ENCODE measurements at places on chromosomes 11 and 22. TPM values are rescaled to one million over a fixed set of nuclear protein-coding genes. Genes with fewer than 3 reads are reported as not detected.

FGF19 gene
- not detected for total RNA-seq

OR51E2 gene
- not detected for total RNA-seq

ESAM gene
- total RNA-seq, result 2.3 TPM

KRTAP5-11 gene
- total RNA-seq, result not detected

SAA4 gene
- total RNA-seq, result not detected

DNA sequence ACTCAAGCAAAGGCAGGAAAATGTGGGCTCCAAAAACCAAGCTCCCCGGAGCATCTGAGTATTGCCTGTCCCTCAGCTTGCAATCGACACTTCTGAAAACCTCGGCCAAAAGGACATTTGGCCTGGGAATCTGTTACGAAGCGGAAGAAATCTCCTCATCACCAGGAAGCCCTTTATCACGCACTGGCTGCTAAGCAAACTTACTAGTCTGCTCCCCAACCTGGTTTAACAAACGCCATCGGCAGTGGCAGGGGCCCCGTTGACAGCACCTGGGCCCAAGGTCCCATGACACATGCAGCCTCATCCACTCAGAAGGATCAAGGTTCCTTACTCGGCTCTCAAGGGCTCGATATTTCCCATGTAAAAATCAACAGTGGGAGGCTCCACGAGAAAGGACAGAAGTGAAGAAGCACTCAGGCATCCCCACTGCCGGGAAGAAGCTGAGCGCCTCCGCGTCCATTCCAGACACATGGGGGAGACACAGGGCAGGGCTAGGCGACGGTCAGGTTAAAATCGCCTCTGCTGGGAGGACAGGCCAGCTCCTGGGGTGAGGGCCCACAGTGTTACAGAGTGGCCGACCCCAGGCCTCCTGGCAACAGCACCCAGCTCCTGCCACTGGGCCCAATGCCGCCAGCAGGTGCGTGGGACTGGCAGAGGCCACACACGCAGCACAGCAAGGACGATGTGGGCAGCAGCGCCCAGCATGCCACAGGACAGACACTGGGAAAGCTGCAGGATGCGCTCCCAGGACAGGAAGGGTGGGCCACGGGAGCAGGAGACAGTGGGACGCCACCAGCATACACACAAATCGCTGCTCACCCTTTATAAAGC lies 27.1 kb downstream of the BRD1 start:
- H3K27me3 ChIP-seq, result no peaks in the 10 kb centered on the region
- H3K36me3 ChIP-seq, result peaks cover 73% of the 10 kb centered on the region
- no peak for DNase-seq
- H3K4me3 ChIP-seq, result no peak overlapping the region
- no peak overlapping the region for H3K27ac ChIP-seq

GRCh38 chr22:23700706-23701105 lies 9.9 kb downstream of the RGL4 start:
- no peak overlapping the region for H3K27ac ChIP-seq
- no peak overlapping the region for H3K4me3 ChIP-seq
- no peak for DNase-seq
- H3K36me3 ChIP-seq, result peaks cover 73% of the 10 kb centered on the region

DNA sequence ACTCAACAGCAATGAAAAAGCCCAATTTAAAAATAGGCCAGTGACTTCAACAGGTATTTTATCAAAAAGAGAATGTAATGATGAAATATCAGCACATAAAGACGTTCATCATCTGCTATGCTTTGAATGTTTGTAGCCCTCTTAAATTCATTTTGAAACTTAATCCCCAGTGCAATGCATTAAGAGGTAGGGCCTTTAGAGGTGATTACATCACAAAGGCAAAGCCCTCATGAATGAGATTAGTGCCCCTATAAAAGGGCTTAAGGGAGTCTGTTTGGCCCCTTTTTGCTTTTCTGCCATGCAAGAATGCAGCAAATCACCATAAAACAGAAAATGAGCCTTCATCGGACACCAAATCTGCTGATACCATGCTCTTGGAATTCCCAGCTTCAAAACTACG lies 637.0 kb downstream of the DLG2 start:
- no peaks in the 10 kb centered on the region for H3K36me3 ChIP-seq
- peaks cover 2% of the 10 kb centered on the region for H3K4me1 ChIP-seq
- no peak overlapping the region for H3K27ac ChIP-seq
- H3K4me3 ChIP-seq, result no peak overlapping the region
- H3K27me3 ChIP-seq, result no peaks in the 10 kb centered on the region
- DNase-seq, result no peak

GRCh38 chr11:4375431-4376140 lies 7.4 kb upstream of the OR52B4 start:
- no peaks in the 10 kb centered on the region for H3K27me3 ChIP-seq
- H3K36me3 ChIP-seq, result no peaks in the 10 kb centered on the region
- no peak for DNase-seq
- no peaks in the 10 kb centered on the region for H3K4me1 ChIP-seq
- H3K4me3 ChIP-seq, result no peak overlapping the region
- no peak overlapping the region for H3K27ac ChIP-seq

DNA sequence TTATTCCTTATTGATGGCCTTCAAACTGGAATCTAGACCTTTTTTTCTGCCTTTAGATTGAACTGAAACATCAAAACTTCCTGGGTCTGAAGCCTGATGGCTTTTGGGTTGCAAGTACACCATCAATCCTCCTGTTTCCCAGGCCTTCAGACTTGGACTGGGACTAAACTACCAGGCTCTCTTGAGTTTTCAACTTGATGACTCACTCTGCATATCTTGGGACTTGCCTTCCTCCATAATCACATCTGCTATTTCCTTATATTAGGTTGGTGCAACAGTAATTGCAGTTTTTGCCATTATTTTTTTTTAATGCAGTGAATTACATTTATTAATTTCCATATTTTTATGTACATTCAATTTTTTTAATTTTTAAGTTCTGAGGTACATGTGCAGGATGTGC lies 7.0 kb downstream of the OR51B5 start:
- no peak overlapping the region for H3K4me3 ChIP-seq
- no peak overlapping the region for H3K27ac ChIP-seq
- DNase-seq, result no peak
- H3K27me3 ChIP-seq, result no peaks in the 10 kb centered on the region
